ENCODE measurements at places on chromosomes 3 and 15.

DNA sequence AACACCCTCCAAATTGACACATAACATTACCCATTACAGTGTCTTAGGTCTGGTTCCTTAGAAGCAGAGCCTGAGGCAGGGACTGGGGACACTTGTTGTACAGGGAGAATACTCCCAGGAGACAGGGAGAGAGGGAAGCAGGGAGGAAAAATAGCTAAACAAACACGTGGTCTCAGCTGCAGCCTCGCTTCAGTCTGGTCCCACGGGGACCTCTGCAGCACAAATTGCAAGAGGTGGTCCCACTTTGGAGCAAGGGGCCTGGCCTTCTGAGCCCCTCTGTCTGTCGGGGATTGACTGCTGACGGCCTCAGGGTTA is 25.0 kb upstream of the PLA2G4D start:
- DNase-seq, result no peak

- no peak for DNase-seq
Observed at GRCh38 chr3:187565701-187566100, 104.5 kb downstream of the SST start.

GRCh38 chr15:38555686-38556334 is 8.8 kb downstream of the RASGRP1 start:
- DNase-seq, result no peak

DNA sequence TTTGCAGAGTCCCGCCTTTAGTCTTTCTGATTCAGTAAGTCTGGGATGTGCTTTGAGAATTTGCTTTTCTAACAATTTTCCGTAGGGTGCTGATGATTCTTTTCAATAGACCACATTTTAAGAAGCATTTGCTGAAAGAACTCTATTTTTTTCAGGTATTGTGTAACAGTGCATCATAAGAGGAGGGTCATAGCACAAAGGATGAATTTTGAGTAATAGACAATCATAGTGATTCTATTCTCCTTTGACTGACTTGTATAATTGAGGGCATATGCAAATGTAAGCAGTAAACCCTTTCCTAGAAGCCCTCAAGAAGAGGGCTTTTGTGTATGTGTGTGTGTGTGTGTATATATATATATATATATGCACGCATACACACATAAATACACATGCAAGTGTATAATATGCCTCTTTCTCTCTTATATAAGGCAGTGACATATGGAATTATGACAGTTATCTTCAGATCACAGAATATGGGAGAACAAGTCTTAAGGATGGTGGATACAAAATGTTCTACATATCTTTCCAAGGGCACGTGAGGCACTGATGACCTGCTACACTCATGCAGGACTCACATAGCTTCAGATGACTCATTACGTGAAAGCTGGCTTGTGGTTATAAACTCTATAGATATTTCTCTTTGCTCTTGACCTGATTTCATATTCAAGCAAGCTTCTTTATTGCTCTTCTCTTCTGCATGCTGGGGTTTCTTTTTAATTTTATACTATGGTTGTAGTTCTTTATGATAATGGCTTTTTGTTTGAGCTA is 6.5 kb upstream of the PLSCR1 start:
- no peak for DNase-seq

- DNase-seq, result no peak
Observed at GRCh38 chr3:132573797-132574211, 23.3 kb upstream of the ACKR4 start.

GRCh38 chr15:63971427-63971805 is 74.9 kb downstream of the DAPK2 start:
- DNase-seq, result peak; percentile 38

DNA sequence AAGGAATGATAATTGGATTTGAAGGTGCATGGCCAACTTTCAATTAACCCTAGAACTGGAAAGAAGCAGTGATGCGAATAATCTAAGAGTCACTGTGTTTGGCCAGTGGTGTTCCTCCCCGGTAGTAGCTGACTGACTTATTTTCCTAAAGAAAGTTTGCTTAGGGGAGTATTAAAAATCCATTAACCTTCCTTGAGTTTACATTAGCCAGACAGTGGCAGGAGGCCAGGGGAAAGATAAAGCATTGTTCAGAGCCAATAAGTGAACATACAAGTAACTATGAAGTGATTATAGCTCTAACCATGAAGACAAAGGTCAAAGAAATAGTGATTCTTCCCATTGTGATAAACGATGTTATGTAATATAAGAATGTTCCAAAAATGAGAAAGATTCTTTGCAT is 8.9 kb upstream of the TMEM202 start:
- DNase-seq, result no peak

DNA sequence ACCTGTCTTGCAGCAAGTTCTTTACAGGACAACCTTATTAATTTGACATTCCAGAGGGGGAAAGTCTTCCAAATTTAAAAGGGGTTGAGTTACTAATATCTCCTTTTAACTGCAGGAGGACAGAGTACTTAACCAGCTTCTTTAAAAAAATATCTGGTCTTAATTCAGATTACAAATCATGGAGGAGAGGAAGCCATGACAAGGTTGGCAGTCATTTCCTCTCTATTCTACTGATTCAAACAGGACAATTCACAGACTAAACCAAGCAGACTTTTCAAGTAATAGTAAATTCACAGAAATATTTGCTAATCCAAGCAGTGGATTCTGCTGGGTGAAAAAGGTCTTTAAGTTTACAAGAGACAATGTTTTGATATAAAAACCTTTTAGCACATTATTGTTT is 185.3 kb downstream of the CFAP20DC start:
- DNase-seq, result no peak

DNA sequence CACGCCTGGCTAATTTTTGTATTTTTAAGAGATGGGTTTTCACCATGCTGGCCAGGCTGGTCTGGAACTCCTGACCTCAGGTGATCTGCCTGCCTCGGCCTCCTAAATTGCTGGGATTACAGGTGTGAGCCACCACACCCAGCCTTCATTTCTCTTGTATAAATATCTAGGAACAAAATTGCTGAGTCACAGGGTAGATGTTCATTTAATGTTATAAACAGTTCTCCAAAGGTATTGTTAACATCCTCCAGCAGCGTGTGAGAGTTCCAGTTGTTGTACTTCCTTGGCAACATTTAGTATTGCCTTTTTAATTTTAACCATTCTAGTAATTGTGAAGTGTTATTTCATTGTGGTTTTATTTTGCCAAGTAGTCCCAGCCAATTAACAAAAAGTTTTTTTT is 23.6 kb upstream of the MTMR14 start:
- DNase-seq, result no peak

- no peak for DNase-seq
Observed at GRCh38 chr15:91357011-91357410, 257.0 kb downstream of the SV2B start.

DNA sequence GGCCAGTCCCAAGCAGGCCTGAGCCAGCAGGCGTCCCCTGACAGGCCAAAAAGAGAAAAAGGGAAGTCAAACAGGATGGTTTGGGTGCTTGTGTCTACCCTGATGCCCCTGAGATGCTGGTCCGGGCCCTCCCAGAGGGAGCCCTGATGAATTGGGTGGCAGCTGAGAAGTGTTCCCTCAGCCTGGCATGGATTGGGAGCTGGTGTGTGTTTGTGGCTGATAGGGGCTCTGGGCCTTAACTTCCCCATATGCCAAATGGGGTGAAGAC is 1.4 kb downstream of the FBLN2 start:
- no peak for DNase-seq

- DNase-seq, result no peak
Observed at GRCh38 chr3:152309535-152310307, 41.0 kb downstream of the MBNL1 start.

GRCh38 chr3:73365756-73366397 is 258.9 kb downstream of the PDZRN3 start:
- no peak for DNase-seq

- no peak for DNase-seq
Observed at GRCh38 chr3:42655980-42656679, 2.6 kb downstream of the ZBTB47 start.
